ENCODE measurements at places on chromosomes 11 and 22.

- no peak for DNase-seq
Measured at GRCh38 chr22:49104434-49104833, 723.2 kb downstream of the BRD1 start.

DNA sequence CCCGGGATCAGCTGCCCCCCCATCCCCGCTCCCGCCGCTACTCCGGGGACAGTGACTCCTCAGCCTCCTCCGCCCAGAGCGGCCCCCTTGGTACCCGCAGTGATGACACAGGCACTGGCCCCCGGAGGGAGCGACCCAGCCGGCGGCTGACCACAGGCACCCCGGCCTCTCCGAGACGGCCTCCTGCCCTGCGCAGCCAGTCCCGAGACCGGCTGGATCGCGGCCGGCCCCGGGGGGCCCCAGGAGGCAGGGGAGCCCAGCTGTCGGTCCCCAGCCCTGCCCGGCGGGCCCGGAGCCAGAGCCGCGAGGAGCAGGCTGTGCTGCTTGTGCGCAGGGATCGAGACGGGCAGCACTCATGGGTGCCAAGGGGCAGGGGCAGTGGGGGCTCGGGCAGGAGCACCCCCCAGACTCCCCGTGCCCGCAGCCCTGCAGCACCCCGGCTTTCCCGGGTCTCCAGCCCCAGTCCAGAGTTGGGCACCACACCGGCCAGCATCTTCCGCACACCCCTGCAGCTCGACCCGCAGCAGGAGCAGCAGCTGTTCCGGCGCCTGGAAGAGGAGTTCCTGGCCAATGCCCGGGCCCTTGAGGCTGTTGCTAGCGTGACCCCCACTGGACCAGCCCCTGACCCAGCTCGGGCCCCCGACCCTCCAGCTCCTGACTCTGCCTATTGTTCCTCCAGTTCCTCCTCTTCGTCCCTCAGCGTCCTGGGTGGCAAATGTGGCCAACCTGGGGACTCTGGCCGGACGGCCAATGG is 3.9 kb downstream of the RASL10A start:
- no peak for DNase-seq

DNA sequence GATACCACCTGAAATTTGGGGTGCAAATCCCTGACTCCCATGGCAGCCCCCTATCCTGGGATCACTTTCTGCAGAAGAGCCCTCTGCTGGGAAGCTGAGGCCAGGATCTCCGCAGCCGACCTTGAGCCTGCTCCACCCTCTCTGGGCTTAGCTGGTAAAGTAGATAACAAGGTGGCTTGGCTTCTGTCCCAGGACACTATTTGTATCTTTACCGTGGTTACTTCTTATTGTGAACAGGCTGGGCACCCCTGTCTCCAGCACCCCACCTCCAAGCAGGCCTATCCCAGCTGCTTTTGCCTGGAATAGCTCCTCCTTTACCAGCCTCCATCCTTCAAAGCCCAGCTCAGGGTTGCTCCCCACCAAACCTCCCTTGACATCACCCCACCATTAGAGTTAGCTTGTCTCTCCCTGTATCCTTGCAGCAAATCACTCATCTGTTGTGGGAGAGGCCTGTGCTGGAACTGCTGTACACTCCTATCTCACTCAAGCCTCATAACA is 35.2 kb upstream of the P2RY2 start:
- no peak for DNase-seq

DNA sequence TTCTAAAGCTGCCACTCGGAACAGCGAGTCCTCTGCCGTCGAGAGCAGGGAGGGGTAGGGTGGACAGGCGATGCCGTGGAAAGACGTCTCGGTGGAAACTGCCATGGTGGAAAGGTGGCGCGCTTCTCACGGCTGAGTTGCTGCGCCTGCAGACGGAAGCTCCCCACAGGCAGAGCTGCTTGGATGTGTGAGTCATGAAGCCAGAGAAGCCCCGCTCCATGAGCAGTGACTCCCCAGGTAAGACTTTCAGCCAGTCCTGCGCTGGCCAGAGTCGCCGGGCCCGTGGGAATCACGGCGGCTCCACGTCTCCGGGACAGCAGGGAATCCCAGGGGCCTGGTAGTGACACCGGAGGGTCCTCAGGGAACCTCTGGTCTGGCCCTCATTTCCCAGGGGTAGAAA is 4.0 kb upstream of the TRMU start:
- DNase-seq = no peak

- DNase-seq = no peak
Measured at GRCh38 chr11:12856338-12856737, 152.8 kb upstream of the RASSF10 start.

- DNase-seq = no peak
Measured at GRCh38 chr22:18984564-18984963, 48.5 kb upstream of the PRODH start.

- no peak for DNase-seq
Measured at GRCh38 chr11:22536071-22536470, 89.6 kb downstream of the FANCF start.

GRCh38 chr11:35227576-35228327 is 88.8 kb downstream of the CD44 start:
- DNase-seq = no peak

DNA sequence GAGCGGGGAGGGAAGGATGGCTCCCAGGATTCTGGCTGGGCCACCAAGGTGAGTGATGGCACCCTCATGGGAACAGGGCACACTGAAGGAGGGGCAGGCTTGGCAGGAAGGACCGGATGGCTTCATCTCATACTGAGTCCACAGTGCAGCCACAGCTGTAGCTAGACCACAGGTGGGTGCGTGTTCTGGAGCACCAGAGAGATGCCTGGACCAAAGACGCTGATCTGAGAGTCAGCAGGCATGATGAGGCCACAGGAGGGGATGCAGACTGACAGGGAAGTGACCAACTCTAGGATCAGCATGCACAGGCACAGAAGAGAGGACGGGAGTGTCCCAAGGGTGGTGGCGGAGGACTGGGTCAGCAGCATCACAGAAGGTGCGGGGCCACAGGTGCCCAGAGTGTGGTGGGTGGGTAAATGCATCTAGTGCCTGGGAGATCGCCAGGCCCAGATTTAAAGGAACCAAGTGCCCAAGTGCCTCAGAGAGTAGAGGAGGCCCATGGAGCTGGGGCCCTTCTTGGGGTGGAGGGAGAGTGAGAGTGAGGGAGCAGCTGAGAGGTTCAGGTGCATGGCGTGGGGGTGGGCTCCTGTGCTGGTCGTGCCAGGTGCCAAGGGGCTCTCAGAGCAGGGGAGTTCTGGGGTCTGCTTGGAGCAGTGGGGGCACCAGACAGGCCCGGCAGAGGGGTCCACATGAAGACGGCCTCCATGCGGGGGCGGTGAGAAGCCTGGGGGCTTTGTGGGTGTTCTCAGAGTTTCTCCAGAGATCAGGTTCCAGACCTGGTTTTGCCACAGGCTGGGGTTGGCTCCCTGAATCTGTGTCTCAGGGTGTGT is 113.7 kb downstream of the CEP164 start:
- no peak for DNase-seq

GRCh38 chr11:100910808-100911207 is 218.8 kb downstream of the PGR start:
- DNase-seq = no peak

DNA sequence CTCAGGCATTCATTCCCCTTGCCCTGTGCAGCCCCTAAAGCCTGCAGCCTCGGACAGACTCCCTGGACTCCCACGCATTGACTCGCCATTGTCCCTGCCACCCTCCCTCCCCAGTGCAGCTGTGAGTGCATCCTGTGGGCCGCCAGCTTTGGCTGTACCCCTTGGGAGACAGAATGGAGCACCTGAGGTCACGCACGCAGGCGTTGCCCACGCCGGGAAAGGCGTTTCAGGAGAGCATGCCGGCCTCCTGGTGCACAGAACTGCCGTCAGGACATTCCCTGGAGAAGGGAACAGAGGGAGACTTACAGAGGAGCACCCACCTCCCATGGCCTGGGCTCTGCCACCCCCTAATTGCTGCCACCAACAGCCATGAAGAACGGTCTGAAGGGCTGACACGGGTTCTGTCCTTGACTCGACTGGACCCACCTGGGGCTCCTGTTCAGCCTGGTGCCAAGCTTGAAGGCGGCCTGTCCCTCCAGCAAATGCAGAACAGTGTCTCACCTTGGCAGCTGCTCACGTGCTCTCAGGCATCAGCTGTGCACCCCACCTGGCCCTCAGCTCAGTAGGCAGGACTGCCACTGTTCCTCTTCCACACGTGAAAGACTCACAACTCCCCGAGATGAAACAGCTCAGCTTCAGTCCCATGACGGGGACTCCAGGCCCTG is 503.8 kb downstream of the BRD1 start:
- no peak for DNase-seq

DNA sequence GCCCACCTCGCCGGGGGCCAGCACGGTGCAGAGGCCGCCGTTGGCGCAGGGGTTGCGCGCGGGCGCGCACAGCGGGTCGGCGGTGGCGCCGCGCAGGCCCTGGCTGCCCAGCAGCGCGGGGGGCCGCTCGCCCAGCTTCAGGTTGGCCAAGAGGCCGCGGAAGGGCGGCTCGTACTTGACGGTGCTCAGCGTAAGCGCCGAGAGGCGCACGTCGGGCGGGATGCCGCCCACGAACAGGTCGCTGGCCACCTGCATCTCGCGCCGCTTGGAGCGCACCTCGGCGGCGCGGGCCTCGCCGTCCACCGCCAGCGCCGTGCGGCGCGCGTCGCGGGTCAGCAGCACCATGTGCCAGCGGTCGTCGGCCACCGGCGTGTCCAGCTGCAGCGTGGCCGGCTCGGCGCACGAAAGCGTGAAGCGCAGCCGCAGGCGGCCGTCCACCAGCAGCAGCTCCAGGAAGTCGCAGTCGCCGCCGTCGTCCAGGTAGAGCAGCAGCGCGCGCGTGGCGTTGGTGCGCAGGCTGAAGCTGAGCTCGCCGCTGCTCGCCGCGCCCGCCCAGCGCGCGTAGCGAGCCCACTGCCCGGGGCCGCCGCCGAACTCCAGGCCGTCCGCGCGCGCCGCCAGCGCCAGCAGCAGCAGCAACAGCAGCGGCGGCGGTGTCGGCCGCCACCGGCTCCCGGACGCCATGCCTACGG is 9.8 kb downstream of the NRXN2 start:
- DNase-seq = no peak

DNA sequence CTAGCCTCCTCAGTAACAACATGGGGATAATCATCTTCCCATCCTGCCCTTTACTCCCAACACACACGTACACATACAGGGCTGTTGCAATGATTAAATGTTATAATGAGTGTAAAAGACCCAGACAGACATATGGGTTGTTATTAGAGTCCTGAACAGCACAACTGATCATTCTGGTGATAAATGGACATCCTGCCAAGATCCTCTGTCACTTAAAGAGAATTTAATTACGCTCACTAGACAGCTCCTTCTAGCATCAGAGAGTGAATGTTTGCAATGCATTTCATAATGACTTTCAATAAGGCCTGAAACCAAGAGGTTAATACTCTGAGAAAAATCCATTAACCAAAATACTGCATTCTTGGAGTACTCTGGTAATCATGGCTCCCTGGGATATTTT is 115.8 kb downstream of the KCNC1 start:
- DNase-seq = no peak

GRCh38 chr11:116694815-116695590 is 77.8 kb downstream of the BUD13 start:
- DNase-seq = no peak

GRCh38 chr11:96303064-96303463 is 39.9 kb downstream of the MAML2 start:
- no peak for DNase-seq

DNA sequence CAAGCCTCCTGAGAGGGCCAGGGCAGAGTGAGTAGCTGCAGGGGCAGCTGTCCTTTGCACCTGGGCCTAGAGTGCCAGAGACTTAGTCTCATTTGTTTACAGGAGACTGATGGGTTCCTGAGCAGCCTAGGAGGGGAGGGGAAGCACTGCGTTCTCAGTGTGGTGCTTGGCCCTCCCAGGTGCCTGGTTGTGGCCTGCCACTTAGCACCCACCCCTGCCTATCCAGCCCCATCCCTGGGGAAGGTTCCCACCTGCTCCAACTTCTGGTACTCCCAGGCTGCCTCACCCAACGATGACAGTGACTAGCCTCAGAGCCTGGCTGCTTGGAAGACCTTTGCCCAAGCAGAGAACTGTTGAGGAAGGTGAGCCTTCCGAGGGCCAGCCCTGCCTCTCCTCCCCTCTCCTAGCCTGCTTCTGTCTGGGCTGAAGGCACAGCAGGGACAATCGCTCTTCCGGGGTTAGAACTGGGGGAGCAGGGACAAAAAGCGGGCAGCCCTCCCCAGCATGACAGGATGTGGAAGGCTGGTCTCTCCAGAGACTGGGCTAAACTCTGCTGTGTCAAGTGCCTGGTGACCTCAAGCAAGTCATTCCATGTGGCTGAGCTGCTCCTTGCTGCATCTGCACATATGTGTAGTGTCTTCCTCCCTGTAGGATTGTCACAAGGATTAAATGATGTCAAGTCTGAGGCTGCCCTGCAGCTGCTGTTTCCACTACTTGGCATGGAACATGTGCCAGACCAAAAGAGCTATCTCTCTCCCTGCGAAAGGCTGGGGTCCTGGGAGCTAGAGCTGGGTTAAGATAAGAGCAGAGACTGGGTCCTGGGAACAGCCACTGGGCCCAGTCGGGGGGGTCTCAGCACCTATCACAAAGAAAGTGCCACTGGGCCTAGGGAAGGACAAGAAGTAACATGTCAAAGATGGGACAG is 9.9 kb downstream of the KCNQ1OT1 start:
- DNase-seq = no peak

- no peak for DNase-seq
Measured at GRCh38 chr11:1348796-1349326, 39.4 kb upstream of the TOLLIP start.

- DNase-seq = no peak
Measured at GRCh38 chr11:68804786-68805185, 36.9 kb downstream of the CPT1A start.

GRCh38 chr11:47393163-47394049 is 15.0 kb upstream of the SLC39A13 start:
- DNase-seq = no peak

DNA sequence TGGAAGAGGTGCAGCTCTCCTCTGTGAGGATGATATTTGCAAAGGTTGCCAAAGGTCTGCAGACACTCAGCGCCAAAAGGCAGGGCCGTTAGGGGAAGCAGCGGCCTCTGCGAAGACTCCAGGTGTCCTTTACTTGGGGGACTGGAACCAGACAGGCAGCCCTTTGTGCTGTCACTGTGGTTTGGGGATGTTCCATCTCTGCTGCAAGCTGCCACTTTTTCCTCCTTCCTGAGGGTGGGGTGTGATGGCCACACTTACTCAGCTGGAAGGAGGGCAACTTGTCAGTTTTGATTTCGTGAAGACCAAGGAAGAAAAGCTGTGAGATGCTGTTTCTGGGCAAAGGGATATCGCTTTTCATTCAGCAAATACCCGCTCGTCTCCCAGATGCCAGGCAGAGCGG is 96.5 kb upstream of the PRR5 start:
- no peak for DNase-seq

GRCh38 chr11:125167954-125168835 is 3.6 kb downstream of the PKNOX2 start:
- no peak for DNase-seq

GRCh38 chr22:30089655-30089974 is 9.4 kb downstream of the HORMAD2 start:
- no peak for DNase-seq

DNA sequence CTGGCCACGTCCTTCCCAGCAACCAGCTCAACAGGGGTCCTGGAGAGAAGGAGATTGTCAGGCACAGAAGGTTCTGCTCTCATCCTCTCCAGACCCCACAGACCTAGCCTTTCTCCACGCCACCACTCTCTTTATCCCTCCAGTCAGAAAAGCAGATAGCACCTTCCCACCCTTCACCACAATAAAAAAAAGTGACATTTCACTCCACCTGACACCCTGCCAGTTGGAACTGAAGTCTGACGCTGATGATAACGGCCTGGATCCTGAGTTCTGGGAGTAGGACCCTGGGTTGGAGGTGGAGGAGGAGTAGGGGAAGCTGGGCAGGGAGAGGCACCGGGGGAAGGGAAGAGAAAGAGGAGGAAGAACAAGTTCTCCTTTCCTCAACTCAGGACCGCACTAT is 127.5 kb upstream of the ANO1 start:
- DNase-seq = no peak

- no peak for DNase-seq
Measured at GRCh38 chr11:61697078-61697502, 16.9 kb downstream of the DAGLA start.
